ENCODE measurements at places on chromosomes 13 and 19.

- DNase-seq, result no peak
These were observed 1165.8 kb downstream of the OLFM4 start for GRCh38 chr13:54194233-54195024.

DNA sequence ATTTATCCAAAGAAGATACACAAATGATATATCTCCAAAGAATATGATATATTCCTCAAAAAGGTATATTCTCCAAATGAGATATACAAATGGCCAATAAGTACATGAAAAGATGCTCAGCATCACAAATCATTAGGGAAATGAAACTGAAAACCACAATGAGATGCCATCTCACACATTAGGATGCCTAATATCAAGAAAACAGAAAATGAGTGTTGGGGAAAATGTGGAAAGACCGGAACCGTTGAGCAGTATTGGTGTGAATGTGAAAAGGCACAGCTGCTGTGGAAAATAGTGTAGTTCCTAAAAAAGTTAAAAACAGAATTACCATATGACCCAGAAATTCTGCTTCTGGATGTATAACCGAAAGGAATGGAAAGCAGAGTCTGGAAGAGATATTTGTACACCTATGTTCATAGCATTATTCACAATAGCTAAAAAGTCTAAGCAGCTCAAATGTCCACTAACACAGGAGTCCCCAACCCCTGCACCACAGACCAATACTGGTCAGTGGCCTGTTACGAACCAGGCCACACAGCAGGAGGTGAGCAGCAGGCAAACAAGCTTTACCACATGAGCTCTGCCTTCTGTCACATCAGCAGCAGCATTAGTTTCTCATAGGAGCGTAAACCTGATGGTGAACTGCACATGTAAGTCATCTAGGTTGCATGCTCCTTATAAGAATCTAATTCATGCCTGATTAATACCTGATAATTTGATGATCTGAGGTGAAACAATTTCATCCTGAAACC, 291.9 kb downstream of the PCDH20 start:
- DNase-seq, result no peak

- DNase-seq, result no peak
These were observed 35.2 kb upstream of the WDFY2 start for GRCh38 chr13:51549050-51549449.

- no peak for DNase-seq
These were observed 77.3 kb upstream of the GPR183 start for GRCh38 chr13:99384468-99384867.

DNA sequence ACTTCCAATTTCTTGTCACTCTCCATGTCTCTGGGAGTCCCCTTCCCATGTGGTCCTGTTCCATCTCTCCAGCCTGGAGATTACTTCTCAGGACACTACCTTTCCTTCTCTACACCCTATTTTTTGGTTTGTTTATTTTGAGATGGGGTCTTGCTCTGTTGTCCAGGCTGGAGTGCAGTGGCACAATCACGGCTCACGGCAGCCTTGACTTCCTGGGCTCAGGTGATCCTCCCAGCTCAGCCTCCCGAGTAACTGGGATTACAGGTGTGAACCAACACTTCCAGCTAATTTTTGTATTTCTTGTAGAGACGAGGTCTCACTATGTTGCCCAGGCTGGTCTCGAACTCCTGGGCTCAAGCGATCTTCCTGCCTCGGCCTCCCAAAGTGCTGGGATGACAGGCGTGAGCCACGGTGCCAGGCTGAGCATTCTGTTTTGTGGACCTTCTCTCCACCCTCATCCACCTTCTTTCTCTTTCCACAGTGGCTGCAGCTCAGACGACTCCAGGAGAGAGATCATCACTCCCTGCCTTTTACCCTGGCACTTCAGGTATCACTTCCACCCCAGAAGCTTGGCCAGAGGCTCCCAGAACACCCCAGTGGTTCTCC, 644 bp downstream of the HCST start:
- DNase-seq, result no peak

GRCh38 chr13:21071015-21071414, 9.6 kb upstream of the LATS2 start:
- DNase-seq, result no peak

- DNase-seq, result no peak
These were observed 902 bp upstream of the CCDC106 start for GRCh38 chr19:55646889-55647731.

GRCh38 chr13:103640606-103641005, 574.4 kb upstream of the SLC10A2 start:
- DNase-seq, result no peak

DNA sequence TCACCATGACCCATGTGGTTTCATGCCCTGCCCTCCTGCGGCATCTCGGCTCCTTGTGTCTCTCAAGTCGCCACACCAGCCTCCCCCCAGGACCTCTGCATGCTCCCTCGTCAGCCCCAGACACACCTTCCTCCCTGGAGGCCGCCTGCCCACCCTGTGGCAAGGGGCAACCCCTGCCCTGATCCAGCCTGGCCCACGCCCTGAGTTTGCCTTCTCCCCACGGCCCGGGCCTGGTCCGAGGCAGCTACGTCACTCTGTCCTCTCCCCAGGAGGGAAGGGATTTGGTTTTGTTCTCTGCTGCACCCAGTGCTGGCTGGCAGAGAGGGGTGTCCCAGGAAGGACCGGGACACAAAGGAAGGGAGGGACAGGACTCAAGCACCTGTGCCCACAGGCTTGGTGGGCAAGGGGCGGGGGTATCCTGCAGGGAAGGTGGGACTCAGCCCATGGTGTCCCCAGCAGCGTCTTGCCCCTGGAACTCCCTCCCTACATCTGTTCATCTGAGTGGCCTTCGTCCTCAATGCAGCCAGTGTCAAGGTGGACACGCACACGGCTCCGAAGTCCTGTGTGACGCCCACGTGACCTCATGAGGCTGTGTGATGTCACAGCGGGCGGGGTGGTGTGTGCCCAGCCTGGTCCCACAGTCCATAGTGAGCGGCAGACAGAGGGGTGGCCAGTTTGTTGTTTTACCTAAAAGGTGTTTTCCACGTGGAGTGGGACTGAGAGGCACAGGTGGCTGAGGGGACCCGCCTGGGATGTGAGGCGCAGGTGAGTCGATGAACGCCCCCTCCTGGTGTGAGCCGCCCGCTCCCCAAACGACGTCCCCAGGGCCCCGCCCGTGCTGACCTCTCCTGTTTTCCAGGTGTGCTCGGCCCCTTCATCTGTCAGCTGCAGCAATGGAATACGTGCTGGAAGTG, at the start of gene TEX29:
Gene TEX29, plus strand, starts transcription at position 645 of the 914 bp plus-strand sequence. Its CDS starts 249 bp downstream, at position 894.
- no peak for DNase-seq

GRCh38 chr19:12952488-12953137, 4.4 kb downstream of the GADD45GIP1 start:
- no peak for DNase-seq

- DNase-seq, result no peak
These were observed 55.2 kb downstream of the ELF1 start for GRCh38 chr13:40963927-40964326.

DNA sequence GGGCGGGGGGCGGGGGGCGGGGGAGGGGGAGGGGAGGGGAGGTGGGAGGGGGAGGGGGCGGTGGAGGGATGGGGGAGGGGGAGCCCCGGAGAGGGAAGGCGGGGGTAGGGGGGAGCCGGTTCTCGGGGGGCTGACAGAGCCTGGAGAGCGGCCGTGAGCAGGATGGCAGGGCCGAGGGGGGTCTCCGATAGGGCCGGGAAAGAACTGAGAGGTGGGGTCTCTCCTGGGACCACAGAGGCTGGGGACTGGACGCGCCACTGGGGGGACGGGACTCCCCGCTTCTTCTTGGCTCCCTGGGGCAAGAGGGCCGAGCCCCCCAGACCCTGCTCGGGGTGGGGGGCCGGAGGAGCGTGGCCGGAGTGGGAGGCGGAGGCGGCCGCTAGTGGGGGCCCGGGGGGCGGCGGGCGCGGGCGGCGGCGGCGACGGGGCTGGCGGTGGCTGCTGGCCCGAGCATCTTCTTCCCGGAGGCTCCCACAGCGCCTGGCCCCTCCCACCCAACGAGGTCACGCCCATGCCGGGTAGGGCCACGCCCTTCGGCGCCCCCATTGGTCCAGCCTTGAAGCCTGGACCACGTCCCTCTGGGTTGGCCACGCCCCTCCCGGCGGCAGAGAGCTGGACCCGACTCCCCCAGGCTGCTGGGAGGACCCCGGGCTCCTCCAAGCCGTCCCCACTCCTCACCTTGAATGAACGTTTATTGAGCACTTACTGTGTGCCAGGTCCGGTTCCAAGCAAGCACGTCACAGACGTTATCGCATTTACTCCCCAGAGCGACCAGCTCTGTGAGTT, at the start of gene NOVA2:
Gene NOVA2, minus strand, starts transcription at position 313 of the 786 bp plus-strand sequence. CDS start 514 bp downstream, outside the sequence.
- peak; percentile 11 for DNase-seq

DNA sequence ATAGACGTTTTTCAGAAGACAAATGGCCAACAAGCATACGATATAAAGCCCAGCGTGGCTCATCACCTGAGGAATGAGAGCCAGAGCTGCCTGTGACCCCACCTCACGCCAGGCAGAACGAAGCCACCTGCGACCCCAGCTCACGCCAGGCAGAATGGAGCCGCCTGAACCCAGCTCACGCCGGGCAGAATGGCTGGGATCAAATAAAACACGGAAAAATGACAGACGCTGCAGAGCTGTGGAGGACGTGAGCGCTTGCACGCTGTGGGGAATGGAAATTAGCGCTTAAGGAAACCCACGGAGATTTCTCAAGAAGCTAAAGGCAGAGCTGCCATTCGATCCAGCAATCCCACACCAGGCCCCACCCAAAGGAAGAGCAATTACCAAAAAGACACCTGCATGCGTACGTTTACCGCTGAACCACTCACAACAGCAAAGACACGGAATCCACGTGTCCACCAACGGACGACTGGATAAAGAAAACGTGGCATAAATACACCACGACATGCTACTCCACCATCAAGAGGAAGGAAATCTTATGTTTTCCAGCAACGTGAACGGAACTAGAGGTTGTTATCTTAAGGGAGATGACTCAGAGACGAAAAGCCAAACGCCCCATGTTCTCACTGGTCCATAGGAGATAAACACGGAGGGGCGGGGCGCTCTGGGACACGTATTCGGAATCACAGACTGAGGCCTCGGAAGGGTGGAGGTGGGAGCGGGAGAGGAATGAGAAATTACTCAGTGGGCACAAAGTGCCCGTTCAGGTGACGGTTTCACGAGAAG, 30.7 kb upstream of the C13orf46 start:
- DNase-seq, result no peak

- DNase-seq, result no peak
These were observed 45.8 kb downstream of the SPRYD7 start for GRCh38 chr13:49890376-49890775.

GRCh38 chr19:23259961-23260360, 9.8 kb upstream of the ZNF724 start:
- DNase-seq, result no peak

DNA sequence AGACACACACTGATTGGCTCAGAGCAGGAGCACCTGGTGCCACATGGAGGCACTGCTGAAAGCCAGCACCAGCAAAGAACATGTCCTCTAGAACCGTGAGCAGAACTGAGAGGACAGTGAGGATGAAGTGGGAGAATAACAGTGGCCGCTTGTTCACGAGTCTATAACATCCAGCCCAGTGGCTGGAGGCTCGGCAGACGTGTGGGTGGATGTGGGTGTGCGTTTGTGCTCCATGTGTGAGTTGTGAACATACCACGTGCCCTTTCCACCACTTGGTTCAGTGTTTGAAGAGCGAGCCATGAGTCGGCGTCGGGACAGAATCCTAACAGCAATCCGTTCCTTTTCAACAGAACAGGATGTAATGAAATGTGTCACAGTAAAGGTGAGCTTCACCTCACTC, 113.0 kb downstream of the SOX1 start:
- DNase-seq, result no peak

DNA sequence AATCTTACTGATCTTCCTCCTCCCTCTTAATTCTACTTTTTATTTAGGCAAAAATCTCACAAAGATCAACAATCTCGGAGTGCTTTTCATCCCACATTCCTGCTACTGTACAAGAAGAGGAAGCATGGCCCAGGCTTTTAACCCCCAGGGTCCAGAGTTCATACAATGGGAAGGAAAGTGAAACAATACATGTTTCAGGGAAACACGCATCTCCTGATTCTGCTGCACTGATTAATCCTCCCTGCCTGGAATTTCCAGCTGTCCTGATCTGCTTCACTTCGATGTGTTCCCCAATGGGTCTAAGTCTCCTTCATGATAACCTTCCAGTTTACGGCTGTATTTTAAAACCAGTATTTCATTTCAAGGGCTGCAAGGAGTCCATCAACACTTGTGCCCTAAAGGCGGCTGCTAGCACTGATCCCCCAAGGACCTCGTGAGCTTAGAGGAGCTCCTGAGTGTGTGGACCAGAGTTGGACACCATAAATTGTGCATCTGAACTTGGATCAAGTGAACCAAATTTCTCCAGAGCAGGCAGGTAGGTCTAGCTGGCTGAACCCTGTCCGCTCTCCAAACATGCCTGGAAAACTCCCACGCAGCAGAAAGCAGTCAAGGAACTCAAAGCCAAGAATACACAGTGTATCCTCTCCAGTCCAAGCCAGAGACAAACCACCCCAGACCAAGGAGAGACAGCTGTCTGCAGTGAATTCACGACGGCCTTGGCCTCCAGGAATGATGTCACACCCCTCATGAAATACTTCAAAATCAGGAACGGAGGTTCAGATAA, 44.3 kb downstream of the COL4A1 start:
- DNase-seq, result no peak

DNA sequence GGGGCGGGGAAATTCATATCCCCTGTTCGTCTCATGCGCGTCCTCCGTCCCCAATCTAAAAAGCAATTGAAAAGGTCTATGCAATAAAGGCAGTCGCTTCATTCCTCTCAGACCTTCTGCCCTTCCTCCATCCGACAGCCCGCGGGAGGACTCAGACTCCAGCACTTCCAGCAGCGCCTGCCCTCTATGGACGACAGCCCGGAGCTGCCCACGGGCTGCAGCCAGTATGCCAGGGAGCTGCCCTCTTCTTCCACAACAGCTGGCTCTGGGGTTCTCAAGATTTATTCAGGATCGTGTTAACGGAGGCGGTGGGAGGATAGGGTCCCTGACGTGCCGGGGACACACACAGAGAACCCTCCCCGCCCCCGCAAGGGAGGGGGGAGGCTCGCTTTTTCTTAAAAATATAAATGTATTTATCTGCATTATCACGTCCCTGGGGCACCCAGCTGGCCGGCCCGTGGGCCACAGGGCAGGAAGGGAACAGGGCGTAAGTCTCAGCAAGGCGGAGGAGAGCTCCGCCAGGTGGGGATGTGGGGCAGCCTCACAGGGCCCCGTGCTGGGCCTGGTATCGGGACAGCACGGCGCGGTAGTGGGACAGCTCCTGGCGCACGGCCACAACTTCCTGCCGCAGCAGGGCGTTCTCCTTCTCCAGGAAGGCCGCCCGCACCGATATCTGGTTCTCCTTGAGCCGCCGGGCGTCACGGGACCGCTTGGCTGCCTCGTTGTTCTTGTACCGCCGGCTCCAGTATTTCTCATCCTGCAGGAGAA, 6.7 kb downstream of the DBP start:
- no peak for DNase-seq

Measured in fibroblast of skin of left quadriceps (primary cell).